Activated CD4-positive, CD25-positive, alpha-beta regulatory T cell treated with anti-CD3 and anti-CD28 coated beads, Interleukin-2, amount 50 U/mL, for 24 hours (primary cell): ENCODE measurements at places on chromosomes 13 and 19.

- no peak for ATAC-seq
Observed at GRCh38 chr13:41074523-41074922, 13.2 kb downstream of the WBP4 start.

GRCh38 chr19:45296355-45296754 is 26.3 kb downstream of the CKM start:
- ATAC-seq = no peak

DNA sequence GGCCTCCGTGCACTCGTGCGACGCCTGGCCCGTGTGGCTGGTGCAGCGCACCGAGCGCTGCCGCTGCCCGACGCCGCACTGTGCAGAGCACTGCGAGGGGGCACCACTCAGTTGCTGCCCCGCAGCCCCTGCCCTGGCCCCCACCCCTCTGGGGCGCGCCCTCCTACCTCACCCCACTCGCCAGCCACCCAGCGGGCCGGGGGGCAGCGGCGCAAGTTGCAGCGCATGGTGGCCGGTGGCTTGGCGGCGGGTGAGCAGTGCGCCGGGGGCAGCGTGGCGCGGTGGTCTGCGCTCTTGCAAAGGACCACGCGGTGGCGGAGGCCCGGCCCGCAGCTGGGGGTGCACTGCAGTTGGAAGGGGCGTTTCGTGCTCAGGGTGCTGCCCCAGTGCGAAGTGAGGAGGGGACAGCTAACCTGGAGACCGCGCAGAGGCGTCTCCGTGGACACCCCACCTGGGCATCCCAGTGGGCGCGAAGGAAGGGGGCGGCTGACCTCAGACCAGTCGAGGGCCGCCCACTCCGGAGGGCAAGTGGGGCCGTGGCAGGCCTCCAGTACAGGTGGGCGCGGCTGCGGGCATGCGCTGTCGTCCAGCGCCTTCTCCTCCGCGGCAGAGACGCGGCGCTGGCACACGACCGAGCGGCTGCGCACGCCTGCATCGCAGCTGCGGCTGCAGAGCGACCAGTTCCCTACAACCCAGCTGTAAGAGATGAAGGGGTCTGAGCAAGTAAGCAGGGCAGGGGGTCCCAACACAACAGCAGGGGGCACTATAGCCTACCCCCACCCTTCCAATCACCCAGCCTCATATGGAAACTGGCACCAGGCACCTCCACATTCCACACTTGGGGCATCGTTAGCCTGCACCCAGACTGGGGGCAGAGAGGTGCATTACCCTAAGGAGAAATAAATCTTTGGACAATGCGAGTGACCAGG is 8.0 kb upstream of the MYO1F start:
- ATAC-seq = no peak

- ATAC-seq = peak; percentile 63
Observed at GRCh38 chr19:1025960-1026782, at the start of gene CNN2. CNN2 (plus strand) TSS chr19:1026608; CDS start chr19:1026662, 54 bp downstream.

DNA sequence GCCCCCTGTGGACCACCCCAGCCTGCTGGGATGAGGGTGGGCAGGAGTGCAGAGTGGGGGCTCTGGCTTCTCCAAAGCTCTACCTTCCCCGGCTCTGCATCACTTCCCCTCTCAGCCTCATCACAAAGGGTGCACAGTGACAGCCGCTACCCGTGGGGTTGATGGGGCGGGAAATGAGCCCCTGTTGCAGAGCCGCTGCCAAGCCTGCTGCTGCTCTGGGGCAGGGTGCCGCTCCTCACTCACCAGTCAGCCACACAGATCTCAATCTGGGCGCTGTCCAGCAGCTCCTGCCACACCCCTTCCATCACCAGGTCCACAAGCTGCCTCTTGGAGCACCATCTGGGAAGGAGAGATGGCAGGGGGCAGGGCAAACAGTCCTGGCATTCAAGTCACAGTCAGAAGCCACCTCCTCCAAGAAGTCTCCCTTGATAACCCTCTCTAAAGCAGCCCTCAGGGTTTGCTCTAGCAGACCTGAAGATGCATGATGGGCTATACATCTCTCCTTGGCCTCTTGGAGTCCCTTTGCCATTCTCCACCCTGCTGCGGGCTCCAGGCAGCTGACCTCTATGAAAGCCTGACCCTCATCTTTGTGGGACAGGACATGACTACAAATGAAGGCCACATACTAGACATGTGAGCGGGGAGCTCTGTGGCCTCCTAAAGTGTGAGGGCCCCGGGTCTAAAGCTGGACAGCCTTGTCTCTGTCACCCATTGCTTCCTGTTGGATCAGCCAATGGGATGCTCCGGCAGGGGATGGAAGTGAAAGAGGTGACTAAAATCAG is 15.7 kb downstream of the MRPS12 start:
- ATAC-seq = no peak

DNA sequence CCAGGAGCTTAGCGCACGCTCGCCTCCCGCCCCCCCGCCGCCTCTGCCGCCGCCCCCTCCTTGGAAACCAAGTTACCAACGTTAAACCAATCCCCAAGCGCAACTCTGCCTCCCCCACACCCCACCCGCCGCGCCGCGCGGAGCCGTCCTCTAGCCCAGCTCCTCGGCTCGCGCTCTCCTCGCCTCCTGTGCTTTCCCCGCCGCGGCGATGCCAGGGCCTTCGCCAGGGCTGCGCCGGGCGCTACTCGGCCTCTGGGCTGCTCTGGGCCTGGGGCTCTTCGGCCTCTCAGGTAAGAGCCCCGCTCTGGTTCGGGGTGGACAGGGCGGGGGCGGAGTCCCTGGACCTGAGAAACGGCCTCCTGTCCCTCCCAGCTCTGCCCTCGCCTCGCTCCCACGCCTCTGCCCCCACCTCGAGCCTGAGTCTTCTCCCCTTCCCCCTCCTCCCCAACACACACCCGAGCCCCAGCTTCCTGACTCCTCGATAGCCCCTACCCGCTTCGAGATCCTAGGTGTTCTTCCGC is at the start of gene ICAM5:
Gene ICAM5 (plus strand): TSS at position 117 of the 521 bp plus-strand sequence. CDS start 92 bp downstream, at position 209.
- no peak for ATAC-seq

GRCh38 chr13:99406799-99407201 is 94.5 kb upstream of the TM9SF2 start:
- no peak for ATAC-seq

DNA sequence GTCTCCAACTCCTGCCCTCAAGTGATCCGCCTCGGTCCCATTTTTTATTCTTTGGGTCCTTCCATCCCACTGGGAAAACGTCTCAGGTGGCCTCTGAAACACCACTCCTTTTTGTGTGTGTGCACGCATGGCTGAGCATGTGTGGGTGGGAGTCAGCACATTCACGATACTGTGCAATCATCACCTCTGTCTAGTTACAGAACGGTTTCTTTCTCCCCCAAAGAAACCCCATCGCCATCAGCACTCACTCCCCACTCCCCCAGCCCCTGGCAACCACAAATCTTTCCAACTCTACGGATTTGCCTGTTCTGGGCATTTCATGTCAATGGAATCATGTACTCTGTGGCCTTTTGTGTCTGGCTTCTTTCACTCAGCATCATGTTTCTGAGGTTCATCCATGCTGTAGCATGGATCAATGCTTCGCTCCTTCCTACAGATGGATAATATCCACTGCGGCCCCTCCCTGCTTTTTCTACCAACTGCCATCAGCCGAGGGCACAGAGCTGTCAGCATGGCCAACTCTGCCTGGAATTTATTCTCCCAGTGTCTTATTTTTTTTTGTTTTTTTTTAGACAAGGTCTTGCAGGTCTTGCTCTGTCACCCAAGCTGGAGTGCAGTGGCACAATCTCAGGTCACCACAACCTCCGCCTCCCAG is 9.7 kb downstream of the F2RL3 start:
- ATAC-seq = no peak

DNA sequence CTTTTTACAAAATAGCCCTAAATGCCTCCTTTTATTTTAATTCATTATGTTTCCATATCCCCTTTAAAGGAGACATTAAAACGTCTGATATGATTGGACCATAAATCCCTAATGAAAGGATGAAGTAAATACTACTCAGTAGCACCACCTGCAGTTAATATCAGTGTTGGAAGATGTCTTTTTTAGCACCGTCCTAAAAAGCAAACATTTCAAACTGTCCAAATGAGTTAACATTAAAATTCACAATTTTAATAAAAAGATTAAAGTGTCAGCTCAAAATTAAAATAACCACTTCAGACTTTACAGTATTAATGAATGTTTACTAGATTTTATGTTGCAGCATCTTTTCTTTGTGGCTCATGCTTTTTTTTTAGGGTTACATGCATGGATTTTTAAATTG is 12.3 kb downstream of the ZNF507 start:
- ATAC-seq = no peak

- no peak for ATAC-seq
Observed at GRCh38 chr19:38455031-38455430, 21.5 kb downstream of the RYR1 start.

DNA sequence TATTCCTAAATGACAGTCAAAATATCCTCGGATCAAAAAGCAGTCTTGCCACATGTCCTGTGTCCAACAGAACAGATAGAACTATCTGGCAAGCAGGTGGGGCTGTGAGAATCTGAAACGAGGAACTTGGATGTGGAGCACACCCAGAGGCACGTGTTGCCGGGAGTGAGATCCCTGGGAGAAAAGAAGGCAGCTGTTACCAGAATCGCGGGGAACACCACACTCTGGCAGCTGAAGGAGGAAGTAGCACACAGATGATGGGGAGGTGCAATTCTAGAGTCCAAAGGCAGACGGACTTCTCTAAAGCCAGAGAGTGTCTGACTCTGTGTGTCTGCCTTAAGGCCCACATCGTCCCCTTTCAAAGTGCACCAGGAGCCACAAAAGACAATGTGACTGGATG is 22.3 kb downstream of the SLC7A1 start:
- ATAC-seq = no peak

- peak; percentile 100 for ATAC-seq
Observed at GRCh38 chr19:20923077-20923871, at the start of gene ZNF85. ZNF85 (plus strand) TSS chr19:20923251; CDS start chr19:20923401, 150 bp downstream.

DNA sequence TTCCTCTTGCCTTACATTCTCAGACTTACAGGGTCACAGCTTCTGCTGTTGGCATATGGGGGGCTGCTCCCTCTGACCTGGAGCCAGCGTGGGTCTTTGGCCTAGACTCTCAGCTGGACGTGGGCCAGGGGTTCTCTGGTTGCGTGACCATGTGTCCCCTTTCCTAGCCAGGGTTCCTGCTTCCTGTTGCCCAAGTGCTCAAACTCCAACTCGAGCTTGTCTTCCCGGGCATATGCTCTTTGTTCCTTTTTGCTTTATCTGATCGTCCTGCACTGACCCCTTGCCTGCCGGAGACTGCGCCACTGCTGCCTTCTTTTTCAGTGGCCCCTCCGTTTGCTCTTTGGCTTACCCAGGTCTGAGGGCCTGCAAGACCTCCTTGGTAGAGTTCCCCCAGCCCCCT is 25.3 kb upstream of the GPR183 start:
- no peak for ATAC-seq

GRCh38 chr13:62510906-62511655 is 1095.4 kb upstream of the PCDH20 start:
- no peak for ATAC-seq

GRCh38 chr13:32501064-32501463 is 37.5 kb downstream of the N4BP2L2 start:
- no peak for ATAC-seq

GRCh38 chr19:3480383-3481091 is at the start of gene SMIM24:
SMIM24 (minus strand) TSS chr19:3480525; CDS start chr19:3480463, 62 bp downstream.
- ATAC-seq = no peak

- peak; percentile 17 for ATAC-seq
Observed at GRCh38 chr13:50742968-50743367, 100.5 kb downstream of the DLEU7 start.

GRCh38 chr13:114119196-114119595 is 13.2 kb downstream of the RASA3 start:
- no peak for ATAC-seq

DNA sequence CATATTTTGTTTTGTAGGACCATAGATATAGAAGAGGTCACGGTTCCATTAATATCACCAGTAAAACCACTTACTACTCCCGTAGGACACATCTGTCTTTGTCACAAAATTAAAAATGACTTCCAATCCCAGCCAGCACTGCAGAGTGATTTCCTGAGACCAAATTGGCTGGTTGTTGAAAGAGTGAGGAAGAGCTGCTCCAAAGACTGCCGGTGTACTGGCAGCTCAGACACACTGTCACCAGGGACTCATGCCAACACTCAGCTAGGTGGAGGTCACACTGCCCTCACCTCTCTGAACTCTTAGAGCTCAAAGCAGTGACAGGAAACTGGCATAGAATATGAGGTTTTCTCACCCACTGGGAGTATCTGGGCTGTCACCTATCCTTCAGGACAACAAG is 52.1 kb downstream of the FLT1 start:
- no peak for ATAC-seq

GRCh38 chr13:52459668-52460067 is 4.4 kb downstream of the CKAP2 start:
- ATAC-seq = no peak

- ATAC-seq = no peak
Observed at GRCh38 chr13:105805892-105806627, 729.4 kb downstream of the EFNB2 start.

GRCh38 chr19:2602391-2603181 is 99.9 kb downstream of the GNG7 start:
- ATAC-seq = no peak

- no peak for ATAC-seq
Observed at GRCh38 chr13:30499338-30499737, 33.6 kb upstream of the HMGB1 start.

GRCh38 chr13:108444448-108444847 is 174.9 kb downstream of the TNFSF13B start:
- no peak for ATAC-seq

- no peak for ATAC-seq
Observed at GRCh38 chr19:48355365-48355954, 8.3 kb downstream of the TMEM143 start.

DNA sequence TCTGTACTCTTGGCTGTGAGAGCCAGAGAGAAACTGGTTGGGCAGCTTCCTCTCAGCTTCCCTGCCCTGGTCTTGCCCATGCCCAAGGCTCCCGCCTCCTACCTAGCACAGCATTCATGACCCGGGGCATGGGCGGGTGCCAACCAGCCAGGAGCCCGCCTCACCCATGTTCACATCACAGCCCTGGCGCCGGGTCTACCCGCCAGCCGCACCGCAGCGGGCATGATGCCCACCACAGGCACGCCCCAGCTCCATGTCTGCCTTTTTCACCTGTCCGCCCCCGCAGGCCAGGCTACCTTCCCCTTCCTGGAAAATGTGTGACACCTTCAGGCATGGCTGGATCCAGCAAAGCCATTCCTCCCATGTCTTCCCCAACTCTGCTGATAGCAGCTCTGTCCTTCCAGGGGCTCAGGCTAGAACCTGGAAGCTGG is 42.1 kb downstream of the PTPRS start:
- ATAC-seq = no peak

DNA sequence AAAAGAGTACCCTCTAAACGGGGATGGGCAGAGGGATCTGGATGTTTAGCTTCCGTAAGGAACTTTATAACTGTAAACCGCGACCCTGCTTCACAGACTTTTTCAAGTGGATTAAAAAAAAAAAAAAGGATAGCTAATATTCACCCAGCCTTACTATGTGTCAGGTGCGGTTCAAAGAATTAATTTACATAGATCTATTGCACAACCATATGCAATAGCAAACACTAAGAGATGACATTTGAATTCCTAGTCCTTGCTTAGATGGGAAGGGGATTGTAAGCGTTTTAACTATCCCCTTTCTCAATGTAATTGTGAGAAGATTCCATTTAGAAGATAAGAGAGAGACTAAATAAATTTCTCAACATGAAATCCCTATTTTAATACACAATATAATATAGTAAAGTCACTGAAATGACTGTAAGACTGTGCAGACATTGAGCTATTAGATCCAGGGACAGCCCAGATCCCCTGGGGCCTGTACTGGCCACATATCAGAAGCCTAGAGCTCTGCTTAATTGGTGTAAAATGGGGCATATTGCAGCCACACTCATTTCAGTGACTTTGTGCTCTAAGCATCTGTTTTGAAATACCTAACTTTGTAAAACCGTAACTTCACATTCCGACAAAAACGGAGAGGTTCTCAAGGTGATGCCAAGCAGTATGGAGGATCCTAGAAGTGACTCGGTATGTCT is 13.6 kb downstream of the LATS2 start:
- ATAC-seq = no peak

- no peak for ATAC-seq
Observed at GRCh38 chr13:68608147-68608546, 1378.0 kb upstream of the PCDH9 start.
